ENCODE measurements at places on chromosomes 1 and 21.

DNA sequence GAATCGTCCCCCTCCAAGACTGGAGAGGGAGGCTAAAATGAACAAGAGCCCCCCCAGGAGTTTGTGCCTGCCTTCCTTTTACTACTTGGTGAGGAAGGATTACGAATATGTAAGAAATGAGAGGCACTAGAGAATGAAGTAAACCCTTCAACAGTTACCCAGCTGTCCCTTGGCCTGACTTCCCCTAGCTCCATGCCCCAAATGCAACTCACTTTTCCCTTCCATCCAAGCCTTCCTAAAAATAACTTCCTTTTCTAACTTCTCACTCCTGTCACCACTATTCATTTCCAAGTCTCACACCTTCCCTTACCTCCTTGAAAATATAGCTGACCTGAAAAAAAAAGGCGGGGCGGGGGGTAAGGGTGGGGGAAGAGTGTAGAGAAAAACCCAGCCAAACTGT lies 96.6 kb upstream of the HNRNPU start:
- no peak for DNase-seq

- no peak for DNase-seq
These were observed 2.7 kb upstream of the PSMD4 start for GRCh38 chr1:151251656-151252470.

DNA sequence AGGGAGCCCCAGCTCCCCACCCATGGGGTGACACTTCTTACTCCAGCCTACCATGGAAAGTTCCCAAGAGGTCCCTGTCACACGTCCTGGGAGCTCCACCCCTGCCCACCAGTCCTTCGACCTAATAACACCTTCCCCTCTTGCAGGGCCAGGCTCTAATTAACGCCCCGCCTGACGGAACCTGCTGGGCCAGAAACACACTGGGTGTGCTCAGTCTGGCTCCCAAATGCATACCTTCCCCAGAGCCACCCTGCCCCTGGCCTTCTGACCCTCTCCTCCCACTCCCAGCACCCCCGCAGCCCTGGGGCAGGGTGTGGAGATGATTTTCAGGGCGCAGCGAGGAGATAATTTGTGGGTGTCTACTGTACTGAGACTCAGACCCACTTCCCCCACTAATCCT lies 20.6 kb downstream of the PGLYRP3 start:
- no peak for DNase-seq

- DNase-seq, result no peak
These were observed 335.0 kb upstream of the GREM2 start for GRCh38 chr1:240946926-240947325.

GRCh38 chr21:45164838-45165237 lies 90.5 kb downstream of the ADARB1 start:
- DNase-seq, result no peak

DNA sequence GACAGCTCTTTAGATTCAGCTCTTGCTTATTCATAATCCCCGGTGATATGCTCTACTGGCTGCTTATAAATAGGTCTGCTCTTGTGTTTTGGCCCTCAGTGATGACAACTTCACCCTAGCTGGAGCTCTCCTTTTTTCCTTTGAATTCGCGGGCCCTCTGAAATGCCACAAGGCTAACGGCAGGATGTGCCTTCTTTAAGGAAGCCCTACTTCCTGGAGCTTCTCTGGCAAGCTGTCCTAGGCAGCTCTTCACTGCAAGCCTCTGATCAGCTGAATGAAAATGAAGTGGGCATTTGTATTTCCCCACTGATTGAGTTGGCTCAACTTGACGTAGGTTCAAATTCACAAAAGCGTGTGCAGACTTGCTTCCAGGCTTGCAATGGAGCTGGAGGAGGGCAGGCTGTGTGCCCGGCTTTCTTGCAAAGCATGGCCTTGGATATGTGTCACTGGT lies 22.2 kb downstream of the SGIP1 start:
- DNase-seq, result no peak

- DNase-seq, result no peak
These were observed 29.5 kb upstream of the DIP2A start for GRCh38 chr21:46428987-46429710.

- DNase-seq, result no peak
These were observed 260.5 kb downstream of the DYRK1A start for GRCh38 chr21:37627074-37627473.

DNA sequence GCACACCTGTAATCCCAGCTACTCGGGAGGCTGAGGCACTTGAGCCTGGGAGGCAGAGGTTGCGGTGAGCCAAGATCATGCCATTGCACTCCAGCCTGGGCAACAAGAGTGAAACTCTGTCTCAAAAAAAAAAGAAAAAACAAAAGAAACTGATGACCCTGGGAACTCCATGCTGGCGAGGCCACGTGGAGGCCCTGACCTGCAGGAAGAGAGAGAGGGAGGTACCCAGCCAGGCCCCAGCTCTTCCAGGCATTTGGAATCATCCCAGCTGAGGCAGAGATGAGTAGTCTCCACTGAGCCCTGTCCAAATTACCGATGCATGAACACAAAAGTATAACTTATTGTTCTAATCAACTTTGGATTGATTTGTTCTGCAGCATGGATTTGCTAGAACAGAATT lies 132.0 kb upstream of the ZBTB40 start:
- DNase-seq, result no peak

- DNase-seq, result peak; percentile 0
These were observed 3.1 kb upstream of the ZNF697 start for GRCh38 chr1:119651133-119651532.

DNA sequence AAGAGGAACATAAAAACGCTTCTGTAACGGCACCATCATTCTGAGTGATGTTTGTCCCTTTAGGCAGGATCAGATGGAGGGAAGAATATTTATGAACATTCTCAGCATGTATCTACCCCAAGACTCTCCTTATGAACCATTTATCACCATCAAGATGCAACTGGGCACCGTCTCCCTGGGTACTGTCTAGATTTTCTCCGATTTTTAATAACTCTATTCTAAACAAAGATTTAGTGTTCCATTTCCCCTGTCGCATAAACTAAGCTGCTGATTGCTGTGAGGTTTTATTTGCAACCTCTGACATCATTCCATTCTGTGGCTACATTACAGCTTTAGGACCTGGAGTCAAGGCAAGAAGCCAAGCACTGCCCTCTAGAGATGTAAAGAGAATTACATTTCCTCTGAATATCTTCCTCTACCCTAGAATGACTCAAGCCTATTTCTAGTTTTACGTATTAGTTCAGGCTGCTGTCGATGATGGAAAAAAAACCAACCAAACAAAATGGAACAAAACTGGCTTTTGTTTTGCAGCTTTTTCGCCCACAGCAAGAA lies 130.1 kb upstream of the MAP1LC3C start:
- DNase-seq, result no peak

- peak; percentile 56 for DNase-seq
These were observed 315.4 kb downstream of the MATN1 start for GRCh38 chr1:30407865-30408580.

All from vagina (tissue), 2 donors.